ENCODE measurements at places on chromosomes 7 and 10.

DNA sequence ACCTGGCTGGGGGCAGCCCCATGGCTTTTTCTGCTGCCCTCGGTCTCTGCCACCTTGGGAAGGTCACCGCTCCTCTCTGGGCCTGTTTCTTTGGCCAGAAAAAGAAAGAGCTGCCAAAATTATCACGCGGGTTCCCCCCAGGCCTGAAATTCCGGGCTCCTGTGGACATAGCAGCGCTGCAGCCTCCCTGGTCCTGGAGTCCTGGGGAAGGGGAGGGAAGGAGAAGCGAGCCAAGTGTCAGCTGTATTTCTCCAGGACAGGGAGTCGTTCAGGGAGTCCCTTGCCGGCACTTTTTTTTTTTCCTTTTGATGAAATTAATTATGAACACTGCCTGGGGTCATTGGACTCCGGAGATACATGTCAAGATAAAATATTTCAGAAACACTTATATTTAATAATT lies 152.3 kb upstream of the GPR26 start:
- DNase-seq = no peak
- no peak overlapping the region for H3K4me3 ChIP-seq
- no peaks in the 10 kb centered on the region for H3K4me1 ChIP-seq

DNA sequence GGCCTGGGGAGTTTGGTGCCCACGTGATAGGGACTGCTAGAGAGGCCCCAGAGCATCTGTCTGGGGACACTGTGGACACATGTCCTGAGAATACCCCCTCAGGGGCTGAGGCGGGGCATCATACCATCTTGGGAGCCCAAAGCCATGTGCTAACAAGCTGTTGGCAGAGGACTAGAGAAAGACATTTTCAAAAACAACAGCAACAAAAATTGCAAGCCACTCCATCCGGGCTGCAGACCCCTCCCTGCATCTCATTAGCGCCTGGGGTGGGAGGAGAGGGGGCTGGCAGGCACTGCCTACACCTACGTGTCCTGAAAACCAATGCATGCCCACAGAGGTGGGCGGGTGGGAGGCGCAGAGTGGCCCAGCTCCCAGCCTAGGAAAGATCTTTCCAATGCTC lies 507.4 kb upstream of the PODXL start:
- H3K4me1 ChIP-seq = no peaks in the 10 kb centered on the region
- H3K27me3 ChIP-seq = no peaks in the 10 kb centered on the region
- no peak for DNase-seq
- no peaks in the 10 kb centered on the region for H3K36me3 ChIP-seq

DNA sequence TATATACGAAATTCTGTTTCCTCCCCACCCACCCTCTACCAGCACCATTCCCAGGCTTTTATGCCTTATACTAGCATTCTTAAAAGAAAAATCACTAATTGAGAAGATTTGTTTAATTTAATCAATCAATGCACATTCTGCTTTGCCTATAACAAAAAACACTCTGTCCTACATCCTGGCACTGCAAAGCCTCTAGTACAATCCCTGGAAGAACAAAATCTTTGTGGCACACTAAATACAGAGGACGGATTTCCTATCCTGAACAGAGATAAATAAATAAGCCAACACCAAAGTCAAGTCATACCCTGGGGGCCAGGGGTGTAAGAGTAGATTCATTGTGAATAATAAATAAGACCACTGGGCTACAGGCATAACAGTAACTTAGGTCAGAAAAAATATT lies 34.3 kb downstream of the USP54 start:
- no peak overlapping the region for H3K4me3 ChIP-seq
- no peaks in the 10 kb centered on the region for H3K4me1 ChIP-seq
- no peak overlapping the region for H3K27ac ChIP-seq
- no peak for DNase-seq

GRCh38 chr10:69712342-69712741 lies 82.3 kb downstream of the FAM241B start:
- no peak overlapping the region for H3K4me3 ChIP-seq
- H3K27me3 ChIP-seq = peaks cover 73% of the 10 kb centered on the region
- no peaks in the 10 kb centered on the region for H3K36me3 ChIP-seq
- H3K27ac ChIP-seq = no peak overlapping the region
- H3K4me1 ChIP-seq = no peaks in the 10 kb centered on the region

- no peak overlapping the region for H3K4me3 ChIP-seq
- no peak overlapping the region for H3K27ac ChIP-seq
- no peaks in the 10 kb centered on the region for H3K27me3 ChIP-seq
Measured at GRCh38 chr7:43502941-43503340, 80.0 kb upstream of the STK17A start.

DNA sequence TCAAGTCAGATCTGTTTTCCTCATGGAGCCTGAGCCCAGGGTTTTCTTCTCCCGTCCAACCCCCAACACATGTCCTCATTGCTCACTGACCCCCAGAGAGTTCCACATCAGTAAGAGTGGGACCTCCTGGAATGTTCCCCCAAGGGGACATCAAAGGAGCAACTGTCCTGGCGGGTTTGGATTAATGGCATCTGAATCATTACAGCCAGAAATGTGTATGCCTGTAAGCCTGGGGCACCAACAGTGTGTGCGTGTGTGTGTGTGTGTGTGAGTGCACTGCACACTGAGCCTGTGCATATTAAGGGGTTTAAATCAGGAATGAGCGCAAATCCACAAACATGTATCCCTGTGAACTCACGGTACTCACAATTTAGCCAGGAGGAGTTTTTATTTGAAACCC lies 222.3 kb downstream of the PLXNA4 start:
- peaks cover 5% of the 10 kb centered on the region for H3K4me1 ChIP-seq
- H3K27ac ChIP-seq = no peak overlapping the region
- H3K36me3 ChIP-seq = no peaks in the 10 kb centered on the region
- no peak overlapping the region for H3K4me3 ChIP-seq

- H3K27ac ChIP-seq = peak overlapping the region; percentile 11
- H3K4me3 ChIP-seq = no peak overlapping the region
Measured at GRCh38 chr10:43166880-43167497, 28.7 kb downstream of the CSGALNACT2 start.

DNA sequence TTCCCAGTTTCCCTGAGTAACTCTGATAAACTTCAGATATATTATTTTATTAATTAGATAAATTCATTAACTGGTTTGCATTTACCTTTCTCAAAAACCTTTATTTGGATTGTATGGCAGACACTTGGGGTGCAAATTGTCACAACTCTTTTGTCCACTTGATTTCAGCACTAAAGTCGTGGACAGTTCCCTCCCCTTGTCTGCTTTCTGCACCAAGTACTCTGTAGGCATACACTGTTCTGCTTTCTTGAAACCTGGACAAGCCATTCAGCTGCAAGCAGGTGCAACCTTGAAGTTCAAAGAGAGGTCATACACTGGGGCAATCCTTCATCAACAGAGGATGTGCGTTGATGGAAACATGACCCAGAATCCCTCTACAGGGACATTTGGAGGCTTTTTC lies 162.9 kb downstream of the ARL5B start:
- DNase-seq = no peak
- H3K4me3 ChIP-seq = no peak overlapping the region
- H3K4me1 ChIP-seq = no peaks in the 10 kb centered on the region

GRCh38 chr7:86980223-86980622 lies 79.2 kb downstream of the ELAPOR2 start:
- DNase-seq = no peak
- no peaks in the 10 kb centered on the region for H3K27me3 ChIP-seq
- peaks cover 20% of the 10 kb centered on the region for H3K4me1 ChIP-seq
- H3K27ac ChIP-seq = no peak overlapping the region

DNA sequence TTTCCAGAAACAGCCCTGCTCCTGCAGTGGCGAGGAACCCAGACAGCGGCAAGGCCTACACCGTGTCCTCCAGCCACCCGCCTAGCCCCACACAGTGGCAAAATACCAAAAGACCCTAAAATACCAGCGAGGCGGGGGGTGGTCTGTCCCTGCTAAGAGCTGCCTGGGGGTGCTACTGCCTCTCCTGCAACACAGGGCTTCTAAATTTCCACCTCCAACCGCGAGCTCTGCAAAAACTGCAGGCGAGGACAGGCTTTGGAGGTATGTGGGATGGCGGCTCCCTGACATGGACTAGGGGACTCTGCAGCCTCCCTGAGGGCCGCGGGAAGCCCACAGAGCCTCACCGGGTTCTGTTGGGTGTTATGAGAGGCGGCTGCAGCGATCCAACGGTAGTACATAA lies 122.3 kb downstream of the WDR37 start:
- H3K4me1 ChIP-seq = no peaks in the 10 kb centered on the region
- H3K27ac ChIP-seq = no peak overlapping the region
- no peaks in the 10 kb centered on the region for H3K36me3 ChIP-seq

DNA sequence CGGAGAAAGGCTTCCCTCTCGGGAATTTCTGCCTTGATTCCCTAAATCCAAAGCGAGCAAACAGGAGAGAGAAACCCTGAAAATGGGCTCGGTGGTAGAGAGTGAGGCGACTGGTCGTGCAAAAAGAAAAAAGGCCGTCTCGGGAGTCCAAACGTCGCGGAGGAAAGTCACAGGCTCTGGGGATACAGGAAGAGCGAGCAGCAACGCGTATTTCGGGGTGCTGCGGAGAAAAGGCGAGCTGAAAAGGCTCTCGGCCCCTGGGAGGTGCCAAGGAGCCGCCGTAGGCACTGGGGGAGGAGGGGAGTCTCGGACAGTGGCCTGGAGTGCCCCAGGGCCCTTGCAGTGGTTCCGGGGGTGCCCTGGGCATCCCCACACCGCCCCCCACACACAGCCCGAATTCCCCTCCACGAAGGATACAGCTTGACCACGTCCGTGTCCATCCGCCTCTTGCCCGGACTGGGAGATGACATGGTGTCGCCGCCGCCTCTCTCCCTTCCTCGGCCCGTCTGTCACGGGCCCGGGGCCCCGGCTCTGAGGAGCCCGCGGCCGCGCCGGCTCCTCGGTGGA lies 591 bp downstream of the UBE2H start:
- no peak for DNase-seq
- peak overlapping the region; percentile 98 for H3K27ac ChIP-seq
- no peaks in the 10 kb centered on the region for H3K27me3 ChIP-seq
- H3K4me3 ChIP-seq = peak overlapping the region; percentile 85
- peaks cover 27% of the 10 kb centered on the region for H3K4me1 ChIP-seq
- no peaks in the 10 kb centered on the region for H3K36me3 ChIP-seq

DNA sequence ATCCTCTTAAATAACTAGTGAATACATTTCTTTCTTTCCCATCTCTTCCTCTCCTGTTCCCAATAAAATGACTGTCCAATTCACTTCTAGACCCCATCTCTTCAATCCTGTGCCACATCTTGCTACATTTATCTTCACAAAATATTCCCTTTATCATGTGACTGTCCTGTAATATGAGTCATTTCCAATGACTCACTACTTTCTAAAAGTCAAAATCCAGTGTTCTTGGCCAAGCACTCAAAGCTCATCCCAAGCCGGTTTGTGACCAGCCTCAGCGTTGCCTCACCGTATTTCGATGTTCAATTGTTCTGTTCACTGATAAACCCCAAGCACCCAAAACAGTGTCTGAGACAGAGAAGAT lies 104.7 kb downstream of the PARD3 start:
- H3K4me3 ChIP-seq = no peak overlapping the region
- no peaks in the 10 kb centered on the region for H3K27me3 ChIP-seq
- H3K27ac ChIP-seq = no peak overlapping the region
- no peaks in the 10 kb centered on the region for H3K4me1 ChIP-seq

- no peaks in the 10 kb centered on the region for H3K4me1 ChIP-seq
- no peak overlapping the region for H3K27ac ChIP-seq
- H3K27me3 ChIP-seq = no peaks in the 10 kb centered on the region
- no peak for DNase-seq
- H3K4me3 ChIP-seq = no peak overlapping the region
Measured at GRCh38 chr10:90179696-90180407, 478.5 kb downstream of the KIF20B start.

DNA sequence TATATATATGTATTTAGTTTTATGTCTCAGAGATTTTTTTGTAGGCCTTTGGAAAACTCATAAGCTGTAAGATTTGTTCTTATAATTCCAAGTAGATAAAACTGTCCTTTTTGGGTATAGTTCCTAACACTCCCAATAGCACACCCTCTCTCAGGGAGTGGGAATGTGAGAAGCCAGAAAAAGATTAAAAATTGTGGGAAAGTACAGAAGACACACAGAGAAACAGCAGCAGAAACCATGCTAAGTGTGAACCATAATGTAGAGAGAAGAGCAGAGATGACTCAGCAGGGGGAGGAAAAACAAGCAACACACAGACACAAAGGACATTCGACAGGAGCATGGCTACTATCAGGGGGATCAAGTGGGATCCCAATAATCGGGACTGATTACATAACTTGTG lies 401.6 kb downstream of the MAGI2 start:
- H3K27ac ChIP-seq = no peak overlapping the region
- H3K36me3 ChIP-seq = no peaks in the 10 kb centered on the region
- no peak for DNase-seq

- peak overlapping the region; percentile 4 for H3K27ac ChIP-seq
- H3K27me3 ChIP-seq = no peaks in the 10 kb centered on the region
- peaks cover 36% of the 10 kb centered on the region for H3K4me1 ChIP-seq
- H3K36me3 ChIP-seq = peaks cover 51% of the 10 kb centered on the region
Measured at GRCh38 chr10:5951167-5951711, 26.1 kb downstream of the IL15RA start.

DNA sequence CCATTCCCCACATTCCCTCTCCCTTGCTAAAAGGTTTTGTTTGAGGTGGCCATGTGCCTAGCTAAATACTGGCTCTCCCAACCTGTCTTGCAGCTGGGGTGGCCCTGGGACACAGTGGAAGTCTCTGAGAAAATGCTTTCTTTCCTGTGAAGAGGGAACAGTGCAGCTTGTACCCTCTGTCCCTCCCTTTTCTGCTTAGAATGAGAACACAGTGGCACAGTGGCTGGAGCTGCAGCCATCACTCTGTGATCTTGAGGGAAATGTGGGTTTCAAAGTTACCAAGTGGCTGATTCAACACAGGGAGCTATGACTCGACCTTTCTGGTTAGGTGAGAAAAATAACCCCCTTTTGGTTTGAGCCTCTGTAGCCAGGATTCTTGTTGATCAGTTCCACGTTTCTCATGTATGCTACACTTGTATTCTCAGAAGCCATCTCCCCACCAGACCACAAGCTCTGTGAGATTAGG lies 62.7 kb upstream of the CARD11 start:
- H3K4me3 ChIP-seq = no peak overlapping the region
- no peak for DNase-seq
- no peaks in the 10 kb centered on the region for H3K27me3 ChIP-seq
- H3K36me3 ChIP-seq = no peaks in the 10 kb centered on the region
- no peaks in the 10 kb centered on the region for H3K4me1 ChIP-seq

- H3K4me3 ChIP-seq = no peak overlapping the region
- H3K27ac ChIP-seq = no peak overlapping the region
- H3K27me3 ChIP-seq = no peaks in the 10 kb centered on the region
- no peaks in the 10 kb centered on the region for H3K4me1 ChIP-seq
Measured at GRCh38 chr7:46153583-46153950, 232.5 kb upstream of the IGFBP3 start.

All from spleen (tissue), 13 donors.